ENCODE measurements at places on chromosomes 5 and 9.

DNA sequence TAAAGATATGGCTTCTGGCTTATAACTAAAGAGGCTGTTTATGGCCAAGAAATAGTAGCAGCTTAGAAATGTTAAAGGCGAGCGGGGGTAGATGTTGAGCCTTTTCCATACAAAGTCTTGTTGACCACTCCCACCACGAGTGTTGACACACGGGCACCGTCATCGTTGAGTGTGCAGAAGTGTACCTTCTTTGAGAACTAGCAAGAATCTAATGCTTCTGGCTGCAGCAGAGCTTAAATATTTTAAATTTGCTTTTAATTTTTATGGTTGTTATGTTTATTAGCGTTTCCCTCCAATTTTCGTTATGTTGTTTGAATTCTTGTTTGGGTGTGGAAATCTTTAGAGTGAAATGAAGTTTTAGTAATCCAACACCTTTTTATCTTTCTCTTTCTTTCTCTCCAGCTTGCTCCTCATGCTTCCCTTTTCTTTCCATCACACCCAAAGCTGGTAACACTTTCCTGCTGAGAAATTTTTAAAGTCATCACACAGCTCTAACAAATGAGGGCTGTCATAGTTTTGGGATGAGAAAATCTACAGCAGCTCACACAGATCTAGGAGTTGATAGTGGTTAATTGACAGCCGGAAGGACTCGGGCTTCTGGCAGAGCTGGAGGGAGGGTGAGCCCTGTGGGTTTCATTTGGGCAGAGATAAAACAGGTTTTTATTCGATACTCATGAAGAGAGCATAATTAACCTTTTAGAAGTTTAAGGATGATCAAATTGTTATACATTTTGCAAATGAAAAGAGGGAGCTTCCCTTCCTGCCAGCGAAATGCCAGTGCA lies 120.1 kb upstream of the ZNF608 start:
- DNase-seq: no peak

DNA sequence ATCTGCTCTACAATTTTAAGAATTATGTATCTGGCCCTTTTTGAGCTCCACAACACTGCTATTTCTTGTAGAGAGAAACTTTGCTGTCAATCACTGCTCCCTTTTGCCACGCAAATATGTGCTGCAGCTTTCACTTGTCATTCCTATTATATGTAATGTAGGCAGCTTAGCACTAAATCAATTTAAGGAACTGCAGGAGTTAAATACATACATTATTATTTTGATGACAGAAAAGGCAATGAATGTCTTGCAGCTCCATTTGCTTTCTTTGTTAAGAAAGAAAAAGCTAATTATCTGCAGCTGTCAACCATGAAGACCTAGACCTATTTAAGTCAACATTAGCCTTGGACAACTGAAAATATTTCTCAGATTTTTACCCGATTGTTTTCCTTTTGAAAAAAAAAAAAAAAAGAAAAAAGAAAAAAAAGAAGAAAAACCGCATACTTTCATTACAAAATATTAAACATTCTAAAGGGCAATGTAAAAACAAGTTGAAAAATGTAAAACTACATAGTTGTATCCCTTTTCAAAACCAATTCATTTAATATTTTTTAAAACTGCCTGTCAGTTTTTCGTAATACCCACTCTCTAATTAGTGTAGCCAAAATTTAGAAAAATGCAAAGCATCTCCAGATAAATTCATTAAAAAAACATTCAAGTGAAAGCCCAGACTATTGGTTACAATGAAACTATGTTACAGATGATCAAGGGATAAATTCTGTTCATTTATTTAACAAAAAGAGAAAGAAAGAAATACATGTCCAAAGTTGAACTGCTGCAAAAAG lies 57.2 kb downstream of the RFX3 start:
- no peak for DNase-seq

DNA sequence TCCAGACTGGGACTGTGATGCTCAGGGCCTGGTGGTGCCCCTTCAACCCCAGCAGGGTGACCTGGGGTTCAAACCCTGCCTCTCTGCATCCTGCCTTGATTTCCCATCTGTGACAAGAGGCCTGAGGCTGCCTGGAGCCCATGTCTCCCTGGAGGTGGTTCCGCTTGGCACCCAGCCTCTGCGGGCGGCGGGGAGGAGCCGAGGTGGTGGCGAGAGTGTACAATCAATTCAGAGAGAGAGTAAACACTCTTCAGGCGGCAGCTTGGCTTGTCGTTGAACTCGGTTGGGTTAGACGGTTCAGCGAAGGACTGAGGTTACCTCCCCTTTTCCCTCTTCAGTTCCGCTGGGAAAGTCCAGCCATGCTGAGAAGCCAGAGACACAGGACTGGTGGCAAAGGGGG lies 39.3 kb downstream of the NTNG2 start:
- DNase-seq: no peak

- no peak for DNase-seq
These were observed 26.6 kb downstream of the PTPDC1 start for GRCh38 chr9:94110821-94111252.

DNA sequence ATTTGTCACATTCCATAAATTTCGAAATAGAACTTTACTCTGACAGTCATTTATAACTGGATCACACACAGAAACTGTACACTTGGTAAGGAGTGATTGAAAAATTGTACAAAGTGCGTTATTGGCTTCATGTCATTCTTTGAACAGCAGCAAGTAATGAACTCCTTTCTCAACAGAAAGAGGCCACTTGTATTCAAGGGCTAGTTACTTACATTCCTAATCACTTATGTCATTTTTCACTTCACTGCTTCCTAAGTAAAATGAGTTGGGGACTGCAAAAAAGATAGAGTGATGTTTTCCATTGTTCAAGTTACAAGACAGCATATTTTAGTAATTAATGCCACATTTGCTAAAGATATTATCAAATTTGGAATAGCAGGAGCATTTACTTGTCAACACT lies 893.2 kb downstream of the DTWD2 start:
- DNase-seq: no peak

- no peak for DNase-seq
These were observed 431 bp downstream of the BNC2 start for GRCh38 chr9:16869882-16870595.

- DNase-seq: no peak
These were observed 122.3 kb downstream of the SEMA5A start for GRCh38 chr5:9423571-9423970.

GRCh38 chr9:17490110-17490509 lies 88.8 kb upstream of the SH3GL2 start:
- no peak for DNase-seq

DNA sequence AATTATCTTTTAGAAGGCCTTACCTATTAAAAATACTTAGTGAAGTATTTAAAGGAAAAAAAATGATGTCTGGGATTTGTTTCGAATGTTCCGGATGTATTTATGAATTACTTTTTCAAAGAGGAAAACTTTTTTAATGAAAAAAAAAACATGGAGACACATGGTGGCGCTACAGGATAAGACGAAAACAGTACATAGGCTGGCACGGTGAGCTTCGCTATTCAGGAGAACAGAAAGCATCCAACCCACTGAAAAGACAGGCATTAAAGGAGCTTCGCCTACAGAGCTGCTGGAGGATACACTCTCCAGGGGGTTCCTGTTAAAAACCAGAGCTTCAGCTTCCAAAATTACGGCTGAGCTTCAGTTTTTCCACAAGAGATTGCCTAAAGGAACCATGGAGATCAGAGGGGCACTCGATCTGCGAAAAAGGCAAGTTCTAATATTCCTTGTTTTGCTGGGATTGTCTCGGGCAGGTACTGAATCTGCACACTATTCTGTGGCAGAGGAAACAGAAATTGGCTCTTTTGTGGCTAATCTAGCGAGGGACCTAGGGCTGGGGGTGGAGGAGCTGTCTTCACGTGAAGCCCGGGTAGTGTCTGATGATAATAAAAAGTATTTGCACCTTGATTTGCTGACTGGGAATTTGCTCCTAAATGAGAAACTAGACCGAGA lies at the start of gene PCDHB14:
Gene PCDHB14 (plus strand): TSS at position 232 of the 672 bp plus-strand sequence. CDS start 163 bp downstream, at position 395.
- no peak for DNase-seq

DNA sequence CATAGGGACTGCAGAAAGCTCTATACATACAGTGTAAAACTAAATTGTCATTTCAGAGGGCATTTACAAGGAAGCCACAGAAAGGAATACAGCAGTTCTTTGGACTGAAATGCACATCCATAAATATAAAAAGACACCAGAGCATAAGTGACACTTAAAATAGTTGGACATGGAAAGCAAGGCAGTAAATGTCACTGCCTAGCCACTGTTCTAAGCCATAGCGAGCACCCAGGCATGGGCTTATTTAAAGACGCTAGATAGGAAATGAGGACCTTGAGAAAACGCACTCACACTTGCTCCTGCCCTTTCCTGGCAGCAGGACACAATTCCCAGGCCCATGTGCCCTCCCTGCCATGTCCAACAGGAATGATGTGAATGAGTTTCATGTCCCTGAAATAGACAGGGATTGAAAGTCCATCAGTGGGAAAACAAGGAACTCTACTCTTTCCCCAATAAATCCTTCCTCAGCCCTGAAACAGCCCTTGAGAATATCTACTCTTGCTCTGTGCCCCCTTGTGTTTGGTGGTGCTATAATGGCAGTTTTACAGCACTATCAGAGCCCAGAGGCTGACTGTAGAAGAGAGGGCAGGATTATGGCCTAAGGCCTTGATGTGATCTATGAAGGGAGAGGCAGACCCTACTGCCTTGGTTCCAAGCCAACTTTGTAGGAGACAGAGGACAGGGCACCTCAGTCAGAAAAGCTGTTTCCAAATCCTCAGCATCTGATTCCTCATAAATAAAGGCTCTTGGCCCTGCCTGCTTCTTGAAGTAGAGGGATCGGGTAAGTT lies 182.9 kb downstream of the SAXO1 start:
- DNase-seq: no peak

GRCh38 chr9:89789922-89790510 lies 185.2 kb downstream of the GADD45G start:
- DNase-seq: no peak

DNA sequence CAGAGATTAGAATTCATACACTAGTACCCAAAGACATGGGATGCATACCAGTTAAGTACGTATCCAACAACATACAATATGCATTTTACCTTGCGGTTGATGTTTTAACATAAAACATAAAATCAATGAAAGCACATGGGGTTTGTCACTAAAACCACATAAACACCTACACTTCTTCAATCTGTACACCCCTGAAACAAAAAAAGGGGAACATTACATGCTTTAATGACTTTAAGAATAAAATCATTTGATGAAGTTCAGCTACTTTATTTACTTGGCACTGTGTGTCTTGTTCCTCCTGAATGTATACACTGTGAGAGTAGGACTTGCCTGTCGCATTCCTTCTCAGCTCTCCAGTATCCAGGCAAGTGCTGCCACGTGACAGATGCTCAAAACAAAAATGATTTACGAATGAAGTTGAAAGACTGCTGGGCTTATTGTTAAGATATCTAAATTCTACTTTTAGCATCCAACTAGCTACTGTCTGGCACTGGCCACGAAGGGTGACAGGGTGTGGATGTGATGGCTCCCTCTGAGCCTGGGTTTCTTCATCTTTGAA lies 21.0 kb downstream of the TNFSF15 start:
- no peak for DNase-seq

DNA sequence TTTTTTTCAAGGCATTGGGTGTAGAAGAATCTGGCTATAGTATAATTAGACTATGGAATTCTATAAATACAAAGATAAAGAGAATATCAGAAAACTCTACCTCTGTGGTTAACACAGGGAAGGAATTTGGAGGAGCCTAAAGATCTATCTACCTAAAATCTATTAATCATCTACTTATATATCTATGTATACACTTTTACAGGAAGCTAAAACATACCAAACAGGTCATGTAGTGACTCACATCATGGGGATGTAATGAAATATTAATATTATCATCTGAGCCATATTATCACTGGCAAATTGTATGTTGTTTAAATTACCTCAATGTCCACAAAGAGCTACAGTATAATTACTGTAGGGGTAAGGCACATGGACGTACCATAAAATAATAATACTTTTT lies 1748.2 kb downstream of the EFNA5 start:
- DNase-seq: no peak

DNA sequence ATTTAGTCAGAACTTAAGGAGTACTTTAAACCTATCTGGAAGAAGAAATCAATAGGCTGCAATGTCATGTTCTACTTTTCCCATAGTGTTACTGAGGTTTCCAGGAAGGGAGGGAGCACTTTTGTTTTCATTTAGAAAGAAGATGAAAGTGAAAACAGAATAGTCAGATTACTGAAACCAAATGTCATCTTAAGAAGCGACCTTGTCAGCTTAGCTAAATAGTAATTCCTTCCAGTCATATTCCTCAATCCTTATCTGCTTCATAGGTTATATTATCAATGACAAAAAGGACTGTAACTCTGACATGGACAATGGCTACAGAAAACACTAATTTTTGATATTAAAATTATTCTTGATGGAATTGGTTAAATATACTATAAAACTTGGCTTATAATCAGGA lies 27.7 kb downstream of the SAR1B start:
- no peak for DNase-seq

- DNase-seq: no peak
These were observed 28.3 kb upstream of the NIPAL4 start for GRCh38 chr5:157431544-157432200.
